ENCODE measurements at places on chromosomes 4 and X.
A peak's percentile ranks its signal among the peaks of the same experiment; 100 is the strongest.

GRCh38 chrX:136176399-136176825, 29.1 kb downstream of the FHL1 start:
- peak; percentile 94 for DNase-seq
- H3K27ac ChIP-seq = peak overlapping the region; percentile 86
- H3K4me1 ChIP-seq = no peaks in the 10 kb centered on the region
- no peaks in the 10 kb centered on the region for H3K36me3 ChIP-seq

GRCh38 chr4:7826909-7827306, 112.8 kb downstream of the AFAP1 start:
- no peaks in the 10 kb centered on the region for H3K27me3 ChIP-seq
- H3K4me1 ChIP-seq = peaks cover 27% of the 10 kb centered on the region
- no peak overlapping the region for H3K27ac ChIP-seq
- DNase-seq = no peak
- no peak overlapping the region for H3K4me3 ChIP-seq
- peaks cover 40% of the 10 kb centered on the region for H3K36me3 ChIP-seq

DNA sequence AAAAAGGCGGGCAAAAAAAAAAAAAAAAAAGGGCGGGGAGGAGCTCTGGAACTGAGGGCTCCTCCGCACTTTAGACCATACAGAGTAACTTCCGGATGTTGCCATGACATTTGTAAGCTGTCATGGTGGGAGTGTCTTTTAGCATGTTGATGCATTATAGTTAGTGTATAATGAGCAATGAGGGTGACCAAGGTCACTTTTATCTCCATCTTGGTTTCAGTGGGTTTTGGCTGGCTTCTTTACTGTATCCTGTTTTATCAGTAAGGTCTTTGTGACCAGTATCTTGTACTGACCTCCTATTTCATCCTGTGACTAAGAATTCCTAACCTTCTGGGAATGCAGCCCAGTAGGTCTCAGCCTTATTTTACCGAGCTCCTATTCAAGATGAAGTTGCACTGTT, 193.4 kb downstream of the UGT8 start:
- no peak overlapping the region for H3K27ac ChIP-seq
- H3K4me1 ChIP-seq = no peaks in the 10 kb centered on the region
- no peaks in the 10 kb centered on the region for H3K27me3 ChIP-seq
- no peak overlapping the region for H3K4me3 ChIP-seq
- no peaks in the 10 kb centered on the region for H3K36me3 ChIP-seq

- no peak overlapping the region for H3K4me3 ChIP-seq
- H3K27ac ChIP-seq = peak overlapping the region; percentile 98
- no peaks in the 10 kb centered on the region for H3K27me3 ChIP-seq
- peaks cover 4% of the 10 kb centered on the region for H3K4me1 ChIP-seq
Observed at GRCh38 chr4:42412251-42412650, 15.0 kb downstream of the SHISA3 start.

GRCh38 chrX:41824551-41824950, 98.8 kb downstream of the CASK start:
- H3K4me3 ChIP-seq = no peak overlapping the region
- H3K36me3 ChIP-seq = no peaks in the 10 kb centered on the region

All from mesenchymal stem cell (in vitro differentiated cells and primary cell).